ENCODE measurements at places on chromosomes 5 and 9.

DNA sequence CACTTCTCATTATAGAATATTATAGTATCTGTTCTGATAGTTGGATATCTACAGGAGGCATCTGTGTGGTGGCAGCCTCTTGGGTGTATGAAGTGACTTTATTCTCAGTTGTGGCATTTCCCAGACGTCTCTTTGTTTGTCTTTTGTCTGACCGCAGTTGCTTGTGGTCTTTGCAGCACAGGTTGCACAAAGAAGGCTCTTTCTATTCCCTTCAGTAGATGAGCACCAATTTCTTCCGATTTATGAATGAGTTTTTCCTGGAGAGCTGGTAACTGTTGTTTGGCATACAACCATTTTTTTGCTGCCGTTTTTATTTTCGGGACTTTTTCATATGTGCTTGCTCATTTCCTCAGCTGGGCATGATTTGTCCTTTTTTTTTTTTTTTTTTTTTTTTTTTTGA is 56.4 kb upstream of the MYO10 start:
- no peak for DNase-seq

DNA sequence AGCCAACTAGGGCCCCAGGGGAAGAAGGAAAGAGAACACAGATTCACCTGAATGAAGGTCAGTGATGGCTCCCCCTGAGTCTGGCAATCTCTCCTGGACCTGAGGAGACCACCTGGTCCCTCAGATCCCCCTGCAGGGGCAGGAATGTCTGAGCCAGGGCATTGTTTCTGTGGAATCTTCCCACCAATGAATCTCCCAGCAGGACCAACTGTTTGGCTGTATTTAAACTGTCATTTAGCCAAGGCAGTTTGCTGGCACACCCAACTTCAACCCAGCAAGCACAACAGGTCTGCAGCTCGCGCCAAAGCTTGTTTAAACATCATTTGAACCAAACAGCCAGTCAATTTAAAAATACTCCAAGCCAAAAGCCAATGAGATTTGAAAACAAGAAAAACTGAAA is 92.6 kb downstream of the SH3TC2 start:
- no peak for DNase-seq

DNA sequence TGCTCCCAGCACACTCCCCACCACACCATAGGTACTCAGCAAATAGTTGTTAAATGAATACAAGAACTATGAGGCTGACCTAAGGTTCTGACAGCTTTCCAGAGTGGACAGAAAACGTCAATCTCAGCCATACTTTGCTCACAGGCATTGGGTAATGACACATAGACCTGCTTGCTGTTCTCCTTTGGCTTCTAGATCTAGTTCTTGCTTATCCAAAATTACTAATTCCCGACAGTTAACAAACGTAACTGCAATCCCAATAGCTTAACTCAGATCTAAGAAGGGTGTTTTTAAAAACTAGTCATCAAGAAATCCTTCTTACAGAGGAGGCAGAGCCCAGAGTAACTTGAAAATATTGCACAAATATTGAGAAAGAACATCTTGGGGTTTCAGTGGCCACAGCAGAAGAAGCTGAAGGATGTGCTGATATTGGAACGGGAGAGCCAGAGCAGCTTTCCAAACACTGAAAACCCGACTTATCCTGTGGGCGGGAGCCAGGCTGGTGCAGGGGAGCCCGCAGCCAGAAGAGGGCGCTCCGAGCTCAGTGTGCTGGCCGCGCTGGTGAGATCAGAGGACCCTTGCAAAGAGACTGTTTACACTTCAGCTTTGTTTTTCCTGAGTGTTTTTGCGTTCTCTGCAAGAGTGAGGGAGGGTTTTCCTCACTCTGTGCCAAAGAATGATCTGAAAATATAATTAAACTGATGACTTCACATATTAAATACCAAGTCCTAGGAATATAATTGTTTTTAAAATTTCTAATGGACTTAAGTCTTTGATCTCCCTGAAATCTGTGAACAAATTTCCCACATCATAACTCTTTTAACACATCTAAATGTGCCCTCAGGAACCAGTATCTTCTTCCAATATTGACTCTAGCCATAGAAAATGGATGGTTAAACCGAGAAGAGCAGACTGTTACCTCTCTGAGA is 30.3 kb downstream of the FGF1 start:
- DNase-seq: peak; percentile 70

DNA sequence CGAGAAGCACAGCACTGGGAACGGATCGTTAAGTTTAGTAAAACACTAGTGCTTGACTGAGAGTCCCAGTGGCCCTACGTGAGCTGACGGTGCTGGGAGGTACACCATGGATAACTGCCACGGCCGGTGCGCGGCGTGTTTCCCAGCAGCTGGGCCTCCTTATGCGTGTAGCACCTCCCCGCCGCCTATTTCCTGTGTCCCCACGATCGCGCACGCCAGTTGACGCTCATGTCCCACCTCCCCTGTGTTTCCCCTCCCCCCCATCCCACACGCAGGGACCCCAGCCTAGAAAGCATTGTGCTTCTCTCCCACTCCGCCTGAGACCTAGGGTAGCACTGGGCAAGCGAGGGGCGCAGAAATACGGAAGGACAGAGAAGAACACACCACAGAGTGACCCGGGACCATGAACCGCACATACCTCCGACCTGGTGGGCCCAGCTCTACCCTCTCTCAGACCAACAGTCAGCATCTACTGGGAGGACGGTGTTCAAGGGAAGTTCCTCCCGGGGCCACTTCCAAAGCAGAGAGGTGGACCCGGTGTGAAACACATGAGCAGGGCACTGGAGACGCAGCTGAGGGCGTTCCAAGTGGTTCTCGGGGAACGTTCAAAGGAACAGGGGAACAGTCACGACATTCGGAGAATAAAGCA is 45.6 kb downstream of the DBH start:
- DNase-seq: no peak

- DNase-seq: no peak
Observed at GRCh38 chr5:122153774-122154173, 24.4 kb downstream of the ZNF474 start.

- DNase-seq: no peak
Observed at GRCh38 chr5:132176987-132177386, 50.7 kb downstream of the P4HA2 start.

All from stimulated activated CD4-positive, alpha-beta T cell treated with anti-CD3 and anti-CD28 coated beads, TNF-alpha, amount 100 ng/mL, for 48 hours (primary cell).